Cerebellar nuclear complex (tissue), 1 donor: ENCODE measurements at places on chromosomes 5 and 9.

GRCh38 chr9:127450243-127450760 is 904 bp downstream of the RPL12 start:
- no peak for DNase-seq

DNA sequence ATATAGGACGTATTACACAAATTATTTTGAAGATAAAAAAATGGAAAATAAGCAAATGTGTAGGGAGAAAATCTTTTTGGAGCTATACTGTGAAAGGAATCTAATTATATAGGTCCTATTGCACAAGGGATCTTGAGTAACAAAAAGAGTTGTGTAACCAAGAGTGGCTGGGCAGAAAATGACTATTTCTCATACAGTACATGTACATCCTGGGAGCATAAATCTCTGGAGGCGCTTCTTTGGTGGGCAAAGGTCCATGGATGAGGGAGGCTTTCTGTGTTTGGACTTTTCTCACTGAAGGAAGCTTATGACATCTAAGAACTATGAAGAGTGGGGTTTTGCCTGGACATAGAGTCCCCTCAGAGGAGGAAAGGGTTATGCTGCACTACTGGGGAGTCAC is 29.8 kb downstream of the ANKS6 start:
- DNase-seq: no peak

DNA sequence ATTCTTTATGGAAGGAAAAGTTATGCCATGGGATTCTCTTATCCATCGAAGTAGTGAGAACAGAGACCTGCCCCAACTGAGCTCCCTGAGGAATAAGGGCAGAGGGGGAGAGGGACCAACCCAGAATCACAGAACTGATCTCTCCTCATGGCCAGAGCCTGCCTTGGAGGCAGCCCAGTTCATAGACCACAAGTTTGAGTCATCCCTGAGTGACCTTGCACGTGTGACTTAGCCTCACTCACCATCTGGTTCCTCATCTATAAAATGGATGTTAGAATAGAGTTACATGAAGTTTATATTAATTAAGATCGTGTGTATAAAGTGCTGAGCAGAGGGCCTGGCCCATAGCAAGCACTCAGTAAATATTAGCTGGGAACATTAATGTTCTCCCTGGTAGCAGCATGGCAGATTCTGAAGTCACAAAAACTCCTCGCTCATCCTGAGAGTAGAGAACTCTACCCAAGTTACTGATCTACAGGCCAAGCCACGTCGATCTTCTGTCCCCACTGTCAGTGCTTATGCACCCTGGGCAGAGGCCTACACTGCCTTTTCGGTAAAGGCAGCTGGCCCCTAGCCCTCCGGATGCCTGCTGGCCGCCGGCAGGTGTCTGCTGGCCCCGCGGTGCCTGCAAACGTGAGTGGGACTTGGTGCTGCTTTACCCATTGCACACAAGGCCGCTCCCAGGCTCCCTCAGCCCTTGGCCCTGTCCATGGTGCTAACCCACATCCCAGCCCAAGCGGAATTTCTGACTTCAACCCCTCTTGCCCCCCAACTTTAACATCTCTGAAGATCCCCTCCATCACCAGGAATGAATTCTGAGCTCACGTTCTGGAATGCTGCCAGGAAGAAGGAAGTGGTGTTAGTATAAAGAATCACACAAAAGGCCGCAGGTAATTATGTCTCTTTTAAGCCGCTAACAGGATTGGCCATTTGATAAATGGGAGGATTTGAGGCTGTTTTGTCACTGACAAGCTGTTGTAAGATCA is 61.1 kb upstream of the ARAP3 start:
- no peak for DNase-seq

- DNase-seq: no peak
These were observed 291.9 kb upstream of the PDE4D start for GRCh38 chr5:60185231-60186099.

DNA sequence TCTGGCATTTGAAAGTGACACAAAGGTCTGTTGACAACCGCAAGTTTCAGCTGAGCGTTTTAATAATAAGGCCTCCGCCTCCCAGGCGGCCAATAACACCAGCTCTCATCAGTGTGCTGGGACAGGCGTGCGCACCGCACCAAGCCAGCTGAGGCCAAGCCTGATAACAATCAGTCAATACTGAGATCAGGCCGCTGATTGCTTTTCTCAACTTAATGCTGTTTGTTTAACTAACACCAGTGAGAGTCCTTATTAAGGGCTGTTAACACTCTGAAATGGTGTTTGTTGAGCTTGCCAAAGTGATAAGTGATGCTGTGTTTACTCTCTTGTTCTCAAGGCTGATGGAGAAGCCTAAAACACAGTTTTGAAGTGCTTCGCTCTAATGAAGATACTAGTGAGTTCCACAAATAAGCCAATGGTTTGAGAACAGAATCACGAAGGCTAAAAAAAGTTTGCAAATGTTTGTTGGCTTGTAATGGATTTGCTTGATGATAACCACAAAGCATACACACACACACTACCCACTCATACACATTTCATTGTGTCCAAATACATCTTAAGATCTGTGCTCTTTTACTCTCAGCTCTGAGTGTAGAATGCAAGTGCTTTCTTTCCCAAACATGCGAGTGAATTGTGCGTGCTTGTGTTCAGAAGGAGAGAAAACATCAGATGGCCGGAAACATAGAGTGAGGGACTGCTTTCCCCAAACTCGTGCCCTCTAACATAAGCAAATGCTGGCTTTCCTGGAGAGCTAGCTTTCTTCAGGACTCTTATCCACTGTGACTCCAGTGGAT is 330.4 kb upstream of the KLF4 start:
- no peak for DNase-seq
